Progenitor cell of endocrine pancreas (in vitro differentiated cells): ENCODE measurements at places on chromosomes 16 and 17. TPM values are rescaled to one million over a fixed set of nuclear protein-coding genes. Genes with fewer than 3 reads are reported as not detected.
A peak's percentile ranks its signal among the peaks of the same experiment; 100 is the strongest.

Gene ALDH3A1
- 0.75 and 1.0 TPM in 2 replicates for total RNA-seq

Gene ERCC4
- total RNA-seq, result 13.6 and 19.3 TPM in 2 replicates

Gene CACNG1
- total RNA-seq, result 0.22 TPM in 1 of 2 replicates, not detected in the other

Gene SBK1
- total RNA-seq, result 89.4 and 91.2 TPM in 2 replicates

Gene ASGR1
- 10.6 and 11.1 TPM in 2 replicates for total RNA-seq

Gene USP43
- total RNA-seq, result 9.7 and 10.4 TPM in 2 replicates

Gene HLF
- 0.41 and 0.62 TPM in 2 replicates for total RNA-seq

Gene PSME3IP1
- 101 and 115 TPM in 2 replicates for total RNA-seq

Gene COX10
- total RNA-seq, result 22.8 and 24.0 TPM in 2 replicates

Gene KRTAP4-1
- not detected in 2 replicates for total RNA-seq

Gene CDH3
- 107 and 110 TPM in 2 replicates for total RNA-seq

Gene C16orf89
- not detected in 2 replicates for total RNA-seq

Gene TP53TG3E
- total RNA-seq, result not detected in 2 replicates

Gene PLLP
- total RNA-seq, result 1.6 and 2.9 TPM in 2 replicates

Gene CLDN7
- total RNA-seq, result 137 and 147 TPM in 2 replicates

GRCh38 chr17:44547625-44548267 lies 9.5 kb upstream of the FZD2 start:
- no peaks in the 10 kb centered on the region for H3K36me3 ChIP-seq
- DNase-seq, result no peak
- peaks cover 53% of the 10 kb centered on the region for H3K4me1 ChIP-seq
- peak overlapping the region; percentile 67 for H3K27ac ChIP-seq

GRCh38 chr16:85670840-85671239 lies 17.9 kb downstream of the GINS2 start:
- peaks cover 2% of the 10 kb centered on the region for H3K4me1 ChIP-seq
- H3K27ac ChIP-seq, result peak overlapping the region; percentile 94
- peaks cover 43% of the 10 kb centered on the region for H3K36me3 ChIP-seq
- no peak for DNase-seq

- no peak overlapping the region for H3K4me3 ChIP-seq
- peaks cover 11% of the 10 kb centered on the region for H3K27me3 ChIP-seq
- DNase-seq, result no peak
These were observed 5.0 kb downstream of the SGCA start for GRCh38 chr17:50170662-50171370.

- no peaks in the 10 kb centered on the region for H3K27me3 ChIP-seq
- peaks cover 38% of the 10 kb centered on the region for H3K4me1 ChIP-seq
- DNase-seq, result no peak
- no peak overlapping the region for H3K27ac ChIP-seq
- H3K36me3 ChIP-seq, result peaks cover 1% of the 10 kb centered on the region
These were observed 36.1 kb downstream of the NLK start for GRCh38 chr17:28078341-28079229.

GRCh38 chr17:67449065-67449464 lies 72.0 kb downstream of the PITPNC1 start:
- no peak overlapping the region for H3K4me3 ChIP-seq
- H3K4me1 ChIP-seq, result peaks cover 35% of the 10 kb centered on the region
- H3K27me3 ChIP-seq, result no peaks in the 10 kb centered on the region
- peak overlapping the region; percentile 19 for H3K27ac ChIP-seq

- H3K27me3 ChIP-seq, result no peaks in the 10 kb centered on the region
- peaks cover 23% of the 10 kb centered on the region for H3K4me1 ChIP-seq
- H3K36me3 ChIP-seq, result peaks cover 7% of the 10 kb centered on the region
- H3K27ac ChIP-seq, result peak overlapping the region; percentile 100
- no peak for DNase-seq
These were observed 2.0 kb downstream of the YWHAE start for GRCh38 chr17:1398028-1398427.

DNA sequence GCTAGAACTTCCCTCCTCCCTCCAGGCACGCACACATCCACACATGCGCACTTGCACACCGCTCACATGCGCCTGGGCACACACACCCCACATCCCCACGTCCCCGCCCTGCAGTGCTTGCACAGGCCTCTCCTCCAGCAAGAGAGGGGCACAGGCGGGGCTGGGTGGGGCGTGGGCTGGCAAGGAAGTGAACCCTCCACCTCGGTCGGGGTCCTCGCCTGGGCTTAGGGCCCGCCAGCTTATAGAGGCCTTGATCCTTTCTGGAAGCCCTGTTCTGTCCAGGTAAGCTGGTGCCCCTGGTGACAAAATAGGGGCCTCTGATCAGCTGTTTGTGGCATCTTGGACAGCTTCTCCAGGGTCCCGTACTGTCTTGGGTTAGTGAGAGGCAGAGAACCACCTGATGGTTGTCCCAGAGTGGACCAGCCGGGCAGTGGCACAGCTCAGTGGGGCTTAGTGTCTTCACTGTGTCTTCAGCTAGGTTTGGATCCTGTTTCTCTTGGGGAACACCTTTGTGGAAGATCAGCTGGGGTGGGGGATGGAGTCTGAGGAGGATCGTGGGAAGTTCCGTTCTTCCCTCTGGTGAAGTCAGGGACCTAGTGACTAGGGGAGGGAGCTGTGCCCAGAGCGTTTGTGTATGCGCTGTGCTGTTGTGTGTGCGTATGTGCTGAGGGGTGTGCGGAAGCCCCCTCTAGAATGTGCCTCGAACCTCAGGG lies 12.1 kb downstream of the TBX4 start:
- H3K4me1 ChIP-seq, result peaks cover 27% of the 10 kb centered on the region
- peaks cover 81% of the 10 kb centered on the region for H3K27me3 ChIP-seq
- no peaks in the 10 kb centered on the region for H3K36me3 ChIP-seq
- H3K27ac ChIP-seq, result no peak overlapping the region
- no peak for DNase-seq
- H3K4me3 ChIP-seq, result no peak overlapping the region

DNA sequence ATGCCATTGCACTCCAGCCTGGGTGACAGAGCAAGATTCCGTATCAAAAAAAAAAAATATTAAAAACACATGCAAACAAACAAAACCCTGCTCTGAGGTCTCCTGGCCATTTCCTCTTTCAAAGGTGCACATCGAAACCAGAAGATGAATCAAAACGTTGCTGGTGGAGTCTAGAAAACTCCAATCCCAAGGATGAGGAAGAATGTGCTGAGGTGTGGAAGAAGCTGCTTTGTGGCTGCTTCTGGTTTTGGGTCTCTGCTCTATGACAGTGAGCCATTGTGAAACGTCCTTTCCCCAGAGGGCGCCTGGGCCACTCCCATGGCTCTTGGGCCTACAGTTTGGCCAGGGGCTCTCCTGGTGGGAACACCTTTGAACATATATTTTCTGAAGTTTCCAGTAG lies 112.6 kb downstream of the IRF8 start:
- H3K27ac ChIP-seq, result no peak overlapping the region
- H3K36me3 ChIP-seq, result no peaks in the 10 kb centered on the region
- no peaks in the 10 kb centered on the region for H3K4me1 ChIP-seq
- peaks cover 45% of the 10 kb centered on the region for H3K27me3 ChIP-seq
- H3K4me3 ChIP-seq, result no peak overlapping the region
- DNase-seq, result no peak

GRCh38 chr16:15689290-15689689 lies 39.2 kb downstream of the NDE1 start:
- H3K27me3 ChIP-seq, result no peaks in the 10 kb centered on the region
- H3K4me1 ChIP-seq, result no peaks in the 10 kb centered on the region
- H3K4me3 ChIP-seq, result no peak overlapping the region
- H3K36me3 ChIP-seq, result peaks cover 7% of the 10 kb centered on the region
- DNase-seq, result no peak
- H3K27ac ChIP-seq, result no peak overlapping the region

- H3K36me3 ChIP-seq, result peaks cover 44% of the 10 kb centered on the region
- peaks cover 9% of the 10 kb centered on the region for H3K4me1 ChIP-seq
- peak; percentile 73 for DNase-seq
- no peak overlapping the region for H3K4me3 ChIP-seq
- H3K27me3 ChIP-seq, result no peaks in the 10 kb centered on the region
These were observed 43.4 kb upstream of the ICAM2 start for GRCh38 chr17:64063766-64064224.

- no peaks in the 10 kb centered on the region for H3K27me3 ChIP-seq
- no peak overlapping the region for H3K4me3 ChIP-seq
- H3K4me1 ChIP-seq, result peaks cover 18% of the 10 kb centered on the region
- no peak overlapping the region for H3K27ac ChIP-seq
- no peaks in the 10 kb centered on the region for H3K36me3 ChIP-seq
- DNase-seq, result no peak
These were observed 41.5 kb upstream of the ETV4 start for GRCh38 chr17:43587647-43588046.

GRCh38 chr16:14678748-14679497 lies 15.2 kb downstream of the PLA2G10 start:
- H3K36me3 ChIP-seq, result peaks cover 4% of the 10 kb centered on the region
- no peak overlapping the region for H3K4me3 ChIP-seq
- H3K27me3 ChIP-seq, result no peaks in the 10 kb centered on the region
- peak overlapping the region; percentile 63 for H3K27ac ChIP-seq
- DNase-seq, result no peak

DNA sequence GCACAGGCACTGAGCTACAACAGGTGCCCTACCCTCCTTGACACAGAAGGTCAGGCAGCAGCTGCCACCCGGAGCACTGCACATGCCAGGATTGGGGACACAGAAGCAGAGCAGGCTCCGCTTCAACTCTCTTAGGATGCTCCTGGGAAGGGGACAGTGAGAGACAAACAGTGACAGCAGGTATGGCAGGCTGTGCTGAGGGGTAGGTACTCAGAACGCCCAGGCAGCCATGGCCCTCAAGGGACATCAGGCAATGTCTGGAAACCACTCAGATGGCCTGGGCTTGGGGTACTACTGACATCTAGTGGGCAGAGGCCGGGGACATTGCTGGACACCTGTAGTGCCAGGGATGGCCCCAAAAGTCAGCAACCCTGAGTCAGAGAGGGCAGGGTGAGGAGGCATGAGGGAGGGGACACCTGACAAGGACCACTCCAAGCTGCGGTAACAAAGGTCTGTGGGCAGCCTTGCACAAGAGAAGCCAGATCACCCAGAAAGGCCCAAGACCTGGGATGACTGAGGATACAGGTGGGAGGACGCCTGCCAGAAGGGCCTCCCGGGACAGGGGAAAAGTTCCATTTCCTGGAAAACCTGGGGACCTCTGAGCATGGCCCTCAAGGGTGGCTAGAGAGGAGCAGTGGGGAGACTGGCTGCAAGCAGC lies 21.2 kb downstream of the PEMT start:
- H3K27me3 ChIP-seq, result no peaks in the 10 kb centered on the region
- no peak overlapping the region for H3K4me3 ChIP-seq
- peak; percentile 30 for DNase-seq

DNA sequence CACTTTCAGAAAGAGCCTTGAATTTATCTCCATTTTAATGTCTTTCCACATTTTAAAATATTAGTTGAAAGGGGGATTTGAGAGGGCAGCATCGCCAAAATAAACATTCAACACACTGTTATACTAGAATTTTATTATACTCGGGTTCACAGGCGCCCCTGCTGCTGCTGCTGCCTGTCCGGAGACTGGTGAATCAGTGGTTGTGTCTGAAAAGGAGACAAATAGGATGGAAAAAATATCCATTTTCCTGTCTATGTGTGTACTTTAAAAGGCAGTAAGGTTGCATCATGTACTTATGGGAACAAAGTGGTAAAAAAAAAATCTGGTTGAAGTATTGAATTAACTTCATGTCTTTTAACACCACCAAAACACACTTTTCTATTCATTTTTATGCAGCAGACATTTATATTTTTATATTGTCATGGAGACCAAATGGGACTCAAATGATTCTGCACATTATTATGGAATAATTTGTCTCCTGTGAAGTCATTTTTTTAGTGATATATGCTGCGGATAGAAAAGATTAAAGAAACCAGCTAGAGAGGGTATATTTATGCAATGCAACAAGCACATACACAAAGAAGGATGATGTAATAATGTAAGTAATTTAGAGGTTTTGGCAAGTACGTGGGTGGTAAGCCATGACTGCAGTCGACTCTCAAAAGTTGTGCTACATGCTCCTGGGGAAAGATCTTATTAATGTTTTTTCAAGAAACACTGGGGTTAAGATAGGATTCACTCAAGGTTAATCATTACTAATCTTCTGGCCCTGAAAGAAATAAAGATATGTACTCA lies 759.0 kb upstream of the SOX9 start:
- H3K4me1 ChIP-seq, result peaks cover 20% of the 10 kb centered on the region
- no peak for DNase-seq
- H3K4me3 ChIP-seq, result no peak overlapping the region
- no peak overlapping the region for H3K27ac ChIP-seq
- H3K27me3 ChIP-seq, result peaks cover 4% of the 10 kb centered on the region

DNA sequence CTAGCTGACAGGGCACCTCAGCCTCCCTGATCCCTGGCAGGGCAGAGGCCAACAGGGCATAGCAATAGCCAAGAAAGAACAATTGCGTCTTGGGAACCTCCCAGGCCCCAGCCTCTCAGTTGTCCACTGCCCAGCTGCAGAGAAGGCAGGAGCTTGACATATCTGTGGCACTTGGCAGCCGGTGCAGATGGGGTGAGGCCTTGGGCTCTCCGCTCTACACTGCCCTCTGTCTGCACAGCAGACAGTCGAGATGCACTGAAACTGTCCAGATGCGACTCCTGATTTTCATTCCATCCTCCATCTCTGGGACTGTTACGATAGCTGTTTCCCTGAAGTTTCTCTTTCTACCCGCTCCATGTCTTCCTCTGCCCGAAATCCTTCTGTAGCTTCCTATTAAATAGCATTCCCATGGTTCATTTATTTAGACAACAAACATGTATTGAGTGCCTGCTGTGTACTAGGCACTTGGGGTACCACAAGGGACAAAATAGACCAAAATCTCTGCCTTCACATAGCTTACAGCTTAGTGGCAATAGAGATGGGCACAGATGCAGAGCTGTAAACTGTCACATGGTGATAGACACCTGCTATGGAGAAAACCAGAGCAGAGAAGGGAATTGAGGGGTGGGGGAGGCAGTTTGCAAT lies 3.3 kb downstream of the POLR3E start:
- H3K27ac ChIP-seq, result peak overlapping the region; percentile 36
- H3K27me3 ChIP-seq, result no peaks in the 10 kb centered on the region
- H3K4me3 ChIP-seq, result no peak overlapping the region

DNA sequence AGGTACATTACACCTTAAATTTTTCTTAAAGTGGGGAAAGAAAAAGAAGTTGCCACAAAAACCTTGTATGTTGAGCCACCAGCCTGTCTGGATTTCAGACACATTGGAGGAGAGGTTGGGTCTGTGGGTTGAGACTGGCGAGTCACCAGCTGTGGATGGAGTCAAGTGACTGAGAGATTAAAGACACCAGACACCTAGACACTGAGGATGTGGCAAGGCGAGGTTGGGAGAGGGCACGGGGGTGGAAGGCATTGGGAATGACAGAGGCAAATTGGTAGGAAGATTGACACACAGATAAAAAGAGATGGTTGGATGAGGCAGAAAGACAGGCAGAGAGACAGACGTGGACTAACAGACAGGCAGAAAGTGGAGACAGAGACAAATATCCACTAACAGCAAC lies 49.6 kb downstream of the KCNJ12 start:
- H3K4me3 ChIP-seq, result no peak overlapping the region
- H3K4me1 ChIP-seq, result no peaks in the 10 kb centered on the region
- no peaks in the 10 kb centered on the region for H3K36me3 ChIP-seq
- no peak overlapping the region for H3K27ac ChIP-seq
- DNase-seq, result no peak
